ENCODE measurements at places on chromosomes 1 and 21.

- DNase-seq: no peak
Measured at GRCh38 chr1:157431751-157432150, 120.6 kb downstream of the FCRL5 start.

GRCh38 chr1:183841550-183841949 lies 36.6 kb downstream of the RGL1 start:
- DNase-seq: no peak

GRCh38 chr1:54254055-54254454 lies 54.1 kb downstream of the MRPL37 start:
- DNase-seq: no peak

DNA sequence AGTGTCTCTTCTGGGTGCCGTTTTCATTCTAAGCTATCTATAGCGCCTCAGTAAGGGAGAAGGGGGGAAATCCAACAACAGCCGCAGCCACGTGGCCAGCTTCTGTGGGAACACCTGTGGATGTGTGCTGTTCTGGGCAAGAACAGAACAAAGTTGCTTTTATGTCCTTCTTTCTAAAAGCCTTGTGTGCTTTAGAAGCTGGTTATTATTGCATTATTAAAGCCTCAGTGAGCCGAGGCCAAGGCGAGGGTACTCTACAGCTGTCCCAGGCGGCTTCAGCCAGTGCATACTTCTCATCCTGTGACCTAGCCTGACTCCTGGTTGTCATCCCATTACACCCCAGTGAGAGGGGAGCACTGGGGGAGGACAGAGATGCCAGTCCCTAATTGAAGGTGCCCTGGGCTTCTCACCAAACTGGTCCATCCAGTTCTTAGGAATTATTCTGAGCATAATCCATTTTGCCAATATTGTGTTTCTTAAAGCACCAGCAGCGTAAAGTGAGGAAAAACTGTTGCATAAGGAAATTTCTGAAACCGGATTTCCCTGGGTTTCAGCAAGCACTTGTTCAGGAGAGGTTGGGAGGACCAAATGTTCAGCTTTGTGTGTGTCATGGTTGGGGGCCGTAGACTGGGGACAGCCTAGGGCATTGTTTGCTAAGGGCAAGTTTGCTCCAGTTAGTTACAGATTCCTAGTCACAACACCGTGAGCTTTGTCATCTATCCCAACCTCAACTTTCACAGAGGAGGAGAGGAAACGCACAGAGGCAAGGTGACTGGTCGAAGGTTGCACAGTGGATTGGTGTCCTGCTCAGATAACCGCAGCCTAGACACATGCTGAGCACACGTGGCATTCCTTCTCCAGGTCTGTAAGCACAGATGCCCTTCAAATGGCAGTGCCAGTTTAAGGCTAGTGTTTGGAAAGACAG lies 61.0 kb upstream of the ATP1A1 start:
- no peak for DNase-seq

DNA sequence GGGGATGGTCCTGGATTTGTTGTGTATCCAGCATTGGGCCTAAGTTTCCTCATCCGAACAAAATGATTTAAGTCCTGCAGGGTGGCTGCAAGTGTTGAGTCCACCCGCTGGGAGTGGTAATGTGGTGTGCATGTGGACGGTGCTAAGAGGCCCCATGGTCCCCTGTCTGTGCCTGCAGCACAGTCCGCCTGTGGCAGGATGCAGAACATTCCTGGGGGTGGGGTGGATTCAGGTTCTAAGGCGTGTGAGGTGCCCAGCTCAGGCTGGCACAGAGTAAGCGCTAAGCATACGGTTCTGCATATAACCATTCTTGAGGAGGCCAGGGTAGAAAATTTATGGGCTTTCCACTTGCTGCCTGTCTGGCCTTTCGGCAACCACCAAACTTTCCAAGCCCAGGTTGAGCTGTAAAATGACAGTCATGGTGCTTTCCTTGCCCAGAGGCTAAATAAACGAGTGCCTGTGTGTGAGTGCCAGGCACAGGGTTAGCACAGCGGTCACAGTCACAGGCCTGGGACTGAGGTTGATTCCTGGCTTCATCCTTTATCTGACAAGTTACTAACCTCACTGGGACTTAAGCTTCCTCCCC lies 30.7 kb downstream of the SLC2A1 start:
- DNase-seq: no peak

DNA sequence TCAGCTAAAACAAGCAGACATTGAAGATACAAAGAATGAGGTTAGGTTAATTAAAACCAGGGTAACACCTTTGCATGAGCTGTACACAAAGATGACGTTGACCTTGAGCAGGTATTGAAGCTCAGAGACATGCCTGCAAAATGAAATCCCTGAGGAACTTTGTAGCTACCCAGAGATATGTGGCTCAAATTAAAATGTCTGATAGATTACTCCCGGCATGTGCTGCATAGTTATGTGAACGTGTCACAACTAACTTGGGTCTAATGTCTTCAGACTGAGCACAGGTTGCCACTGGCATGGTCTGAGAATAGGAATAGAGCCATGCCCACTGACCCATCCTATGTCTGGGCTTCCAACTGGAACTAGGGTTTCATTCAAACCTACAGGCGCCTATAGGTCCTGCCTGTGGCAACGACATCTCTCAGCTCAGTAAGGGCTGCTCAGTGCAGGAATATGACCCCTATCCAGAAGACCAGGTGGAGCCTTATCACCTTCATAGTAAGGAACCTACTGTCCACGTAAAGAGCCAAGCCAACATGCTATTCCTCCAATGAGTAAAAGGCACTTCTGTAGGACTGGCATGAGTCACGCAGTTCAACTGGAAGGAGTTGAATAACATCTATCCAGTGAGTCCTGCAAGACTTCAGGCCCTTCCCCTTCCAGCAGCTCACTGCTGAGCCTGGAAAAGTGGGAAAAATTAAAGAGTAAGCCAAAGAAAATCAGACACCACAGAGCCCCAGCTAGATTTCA lies 60.7 kb downstream of the PRKAB2 start:
- DNase-seq: no peak

DNA sequence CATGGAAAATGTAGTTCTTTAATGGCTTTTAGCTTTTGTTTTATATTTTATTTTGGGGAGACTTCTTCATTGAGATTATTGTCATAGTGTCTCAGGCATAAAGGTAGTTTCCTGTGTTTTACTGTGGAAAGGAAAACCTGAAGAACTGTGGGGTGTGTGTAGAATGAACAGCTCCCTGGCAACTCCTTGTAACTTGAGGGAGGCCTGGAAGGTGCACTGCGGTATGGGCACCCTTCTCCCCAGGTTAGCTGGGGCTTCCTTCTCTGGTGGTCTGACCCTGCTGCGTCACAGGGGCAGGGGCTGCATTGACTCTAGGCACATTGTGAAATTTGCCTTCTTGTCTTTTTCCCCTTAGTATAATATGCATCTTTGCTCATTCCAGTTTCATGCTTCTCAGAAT lies 1.7 kb downstream of the ATP1B1 start:
- DNase-seq: no peak

DNA sequence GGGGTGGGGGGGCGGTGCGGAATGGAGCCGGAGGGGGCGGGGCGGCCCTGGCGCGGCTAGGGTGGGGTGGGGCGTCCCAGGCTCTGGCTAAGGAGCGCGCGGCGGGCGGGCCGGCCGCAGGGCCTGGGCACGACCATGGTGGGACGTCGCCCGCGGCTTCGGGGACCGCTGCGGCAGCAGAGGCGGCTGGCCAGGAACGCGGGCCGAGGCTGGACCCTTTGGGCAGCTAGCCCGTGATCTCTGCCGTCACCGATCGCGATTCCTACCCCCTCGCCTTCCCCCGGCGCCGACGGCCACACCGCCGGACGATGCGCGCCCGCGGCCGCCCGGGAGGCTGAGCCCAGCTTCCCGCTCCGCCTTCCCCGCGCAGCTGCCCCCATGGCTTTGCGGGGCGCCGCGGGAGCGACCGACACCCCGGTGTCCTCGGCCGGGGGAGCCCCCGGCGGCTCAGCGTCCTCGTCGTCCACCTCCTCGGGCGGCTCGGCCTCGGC lies at the start of gene MAP3K21:
Gene MAP3K21 (plus strand): TSS at position 74 of the 491 bp plus-strand sequence. CDS start 305 bp downstream, at position 379.
- DNase-seq: no peak

- DNase-seq: no peak
Measured at GRCh38 chr1:197464044-197464443, 196.0 kb downstream of the CRB1 start.

All from SK-N-DZ (cell line).